Ovary (tissue), 10 donors: ENCODE measurements at places on chromosomes 4 and X. TPM values are rescaled to one million over a fixed set of nuclear protein-coding genes. Genes with fewer than 3 reads are reported as not detected.

The CLCN4 gene
- total RNA-seq, result 2.6 TPM

The BMP3 gene
- 3.9 TPM for total RNA-seq

The SSX2B gene
- not detected for total RNA-seq

The ACOX3 gene
- 32.4 TPM for total RNA-seq

The CDKL5 gene
- total RNA-seq, result 12.2 TPM

The QRFPR gene
- total RNA-seq, result 0.28 TPM

The NPY1R gene
- total RNA-seq, result 1.3 TPM

The ENPP6 gene
- 1.7 TPM for total RNA-seq

The MAGEA8 gene
- not detected for total RNA-seq
